GM23248 (cell line): ENCODE measurements at places on chromosomes 1 and 21. TPM values are rescaled to one million over a fixed set of nuclear protein-coding genes. Genes with fewer than 3 reads are reported as not detected.

Gene LGR6
- not detected in 2 replicates for total RNA-seq

Gene BTBD19
- total RNA-seq = 8.0 and 12.0 TPM in 2 replicates

Gene TMEM52
- not detected in 2 replicates for total RNA-seq

Gene CAPN2
- total RNA-seq = 214 and 223 TPM in 2 replicates

Gene IL19
- not detected in 2 replicates for total RNA-seq

Gene LAX1
- 0.11 TPM in 1 of 2 replicates, not detected in the other for total RNA-seq

Gene VAMP3
- total RNA-seq = 195 and 835 TPM in 2 replicates

Gene TMEM63A
- 9.7 and 11.9 TPM in 2 replicates for total RNA-seq

Gene SPRR1A
- not detected in 2 replicates for total RNA-seq

Gene KIF14
- 5.1 and 5.4 TPM in 2 replicates for total RNA-seq

Gene WNT3A
- not detected in 2 replicates for total RNA-seq

Gene KRTAP11-1
- total RNA-seq = not detected in 2 replicates

Gene RIMS3
- total RNA-seq = 0.25 TPM in 1 of 2 replicates, not detected in the other

Gene SELP
- not detected in 2 replicates for total RNA-seq

Gene KRTAP13-1
- not detected in 2 replicates for total RNA-seq
